Stimulated activated CD4-positive, alpha-beta T cell treated with anti-CD3 and anti-CD28 coated beads, Interleukin-4, amount 100 ng/mL, for 48 hours (primary cell): ENCODE measurements at places on chromosomes 13 and 19.
A peak's percentile ranks its signal among the peaks of the same experiment; 100 is the strongest.

DNA sequence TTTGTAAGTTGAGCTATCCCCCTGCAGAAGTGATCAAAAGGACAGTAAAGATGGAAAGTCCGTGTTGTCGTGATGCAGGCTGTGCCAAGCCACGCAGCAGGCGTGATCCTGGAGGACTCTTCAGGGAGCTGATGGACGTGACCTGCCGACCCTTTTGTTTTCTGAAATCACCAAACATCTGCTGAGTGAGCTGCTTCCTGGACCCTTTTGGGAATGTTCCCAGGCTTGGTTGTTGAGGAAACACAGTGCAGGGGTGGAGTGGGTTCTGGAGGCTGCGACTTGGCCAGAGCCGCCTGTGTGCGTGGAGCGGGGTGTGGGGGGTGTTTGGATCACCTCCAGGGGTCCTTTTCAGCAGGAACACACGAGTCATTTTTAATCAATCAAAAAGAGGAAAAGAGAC lies 15.4 kb upstream of the CPAMD8 start:
- DNase-seq = no peak

DNA sequence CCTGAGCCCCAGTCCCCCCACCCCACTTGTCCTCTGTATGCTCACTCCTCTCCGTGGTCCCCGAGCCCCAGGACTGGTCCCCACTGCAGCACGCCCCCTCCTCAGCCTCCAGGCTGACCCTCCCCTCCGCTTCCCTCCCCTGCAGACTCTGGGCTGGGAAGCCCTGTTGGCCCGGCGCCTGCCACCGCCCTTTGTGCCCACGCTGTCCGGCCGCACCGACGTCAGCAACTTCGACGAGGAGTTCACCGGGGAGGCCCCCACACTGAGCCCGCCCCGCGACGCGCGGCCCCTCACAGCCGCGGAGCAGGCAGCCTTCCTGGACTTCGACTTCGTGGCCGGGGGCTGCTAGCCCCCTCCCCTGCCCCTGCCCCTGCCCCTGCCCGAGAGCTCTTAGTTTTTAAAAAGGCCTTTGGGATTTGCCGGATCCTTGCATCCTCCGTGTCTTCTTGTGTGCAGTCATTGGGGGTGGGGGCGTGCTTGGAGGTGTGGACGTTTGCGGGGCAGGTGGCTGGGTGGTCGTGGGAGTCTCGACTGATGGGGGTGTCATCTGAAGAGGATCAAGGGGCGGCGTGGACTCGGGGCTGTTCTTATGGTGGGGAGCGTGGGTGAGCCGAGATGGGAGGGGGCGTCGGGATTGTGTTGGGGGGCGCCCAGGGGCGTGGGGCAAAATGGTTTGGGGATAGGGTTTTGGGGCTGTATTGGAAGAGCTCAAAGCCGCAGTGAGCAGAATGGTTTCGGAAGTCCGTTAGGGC lies 3.5 kb downstream of the PTGER1 start:
- DNase-seq = no peak

- DNase-seq = peak; percentile 46
Observed at GRCh38 chr19:48390188-48391099, 907 bp downstream of the KDELR1 start.

DNA sequence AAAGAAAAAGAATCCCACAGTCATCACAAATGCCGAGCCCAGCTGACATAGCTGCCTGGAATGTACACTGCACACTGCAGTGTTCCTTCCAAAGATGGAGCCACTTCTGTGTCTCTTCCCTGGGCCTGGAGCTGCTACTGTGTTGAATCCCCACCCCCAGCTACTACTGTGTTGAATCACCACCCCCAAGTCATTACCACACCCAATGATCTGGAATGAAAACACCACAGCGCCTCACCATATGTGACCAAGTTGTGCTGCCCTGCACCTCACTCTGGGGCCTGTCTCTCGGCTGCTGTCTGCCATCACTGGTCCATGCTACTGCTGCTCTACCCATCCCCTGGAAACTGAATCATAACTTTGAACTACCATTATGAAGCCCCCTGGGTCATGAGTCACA lies 861.2 kb downstream of the UQCRFS1 start:
- no peak for DNase-seq

GRCh38 chr13:74027161-74027779 lies 106.9 kb downstream of the KLF12 start:
- DNase-seq = no peak
